Right hindlimb (tissue), 1 donor: ENCODE measurements at places on chromosomes 11 and 22.

- no peak for DNase-seq
Measured at GRCh38 chr11:8863838-8864237, 47.2 kb upstream of the AKIP1 start.

GRCh38 chr22:29733362-29734201, 13.8 kb downstream of the CABP7 start:
- DNase-seq = no peak

GRCh38 chr22:19995611-19996339, 20.8 kb downstream of the ARVCF start:
- DNase-seq = peak; percentile 81

DNA sequence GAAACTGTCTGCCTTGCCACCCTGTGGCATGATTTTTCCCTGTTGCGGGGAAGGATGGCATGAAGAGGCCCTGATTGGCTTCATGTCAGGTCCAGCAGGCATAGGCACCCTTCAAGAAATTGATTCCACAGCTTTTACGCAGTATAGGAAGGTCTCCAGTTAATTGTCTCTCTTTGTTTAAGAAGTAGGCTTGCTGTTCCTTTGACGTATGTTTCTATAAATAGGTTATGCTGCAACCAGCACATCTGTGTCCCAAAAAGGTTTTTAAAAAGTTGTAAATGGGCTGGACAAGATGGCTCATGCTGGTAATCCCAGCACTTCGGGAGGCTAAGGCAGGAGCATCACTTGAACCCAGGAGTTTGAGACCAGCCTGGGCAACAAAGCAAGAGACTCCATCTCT, 62.6 kb downstream of the CD6 start:
- DNase-seq = no peak

GRCh38 chr22:44030702-44031082, 6.6 kb downstream of the PARVB start:
- no peak for DNase-seq

DNA sequence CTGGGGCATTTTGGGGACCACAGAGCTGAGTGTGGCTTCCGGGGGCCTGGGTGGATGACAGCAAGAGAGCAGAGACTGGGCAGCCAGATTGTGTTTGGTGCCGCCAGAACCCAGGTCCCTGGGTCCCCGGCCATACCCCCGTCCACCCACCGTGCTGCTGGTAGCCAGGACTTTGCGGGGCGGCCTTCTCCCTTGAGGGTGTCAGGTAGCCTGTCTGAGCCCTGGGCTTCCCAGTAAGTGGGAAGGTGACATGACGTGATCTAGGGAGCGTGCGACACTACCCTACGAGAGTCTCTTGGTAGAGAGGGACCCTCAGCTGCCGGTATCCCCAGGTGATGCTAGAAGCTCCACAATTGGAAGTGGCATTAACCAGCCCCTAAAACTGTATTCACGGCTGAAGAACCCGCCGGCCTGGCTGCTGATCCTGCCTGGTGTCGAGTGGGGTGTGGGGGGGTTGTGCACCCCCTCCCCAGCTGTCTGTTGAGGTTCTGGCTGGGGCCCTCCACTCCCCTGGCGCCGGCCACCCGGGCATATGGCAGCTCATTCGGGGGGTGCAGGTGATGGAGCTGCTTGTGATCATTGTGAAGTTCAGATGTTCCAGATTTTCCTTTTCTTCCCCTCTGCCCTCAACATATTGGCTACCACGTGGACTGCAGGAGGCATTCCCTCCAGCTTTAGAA, 66.9 kb downstream of the MPPED1 start:
- no peak for DNase-seq

GRCh38 chr11:116527180-116527991, 245.4 kb downstream of the BUD13 start:
- DNase-seq = no peak

DNA sequence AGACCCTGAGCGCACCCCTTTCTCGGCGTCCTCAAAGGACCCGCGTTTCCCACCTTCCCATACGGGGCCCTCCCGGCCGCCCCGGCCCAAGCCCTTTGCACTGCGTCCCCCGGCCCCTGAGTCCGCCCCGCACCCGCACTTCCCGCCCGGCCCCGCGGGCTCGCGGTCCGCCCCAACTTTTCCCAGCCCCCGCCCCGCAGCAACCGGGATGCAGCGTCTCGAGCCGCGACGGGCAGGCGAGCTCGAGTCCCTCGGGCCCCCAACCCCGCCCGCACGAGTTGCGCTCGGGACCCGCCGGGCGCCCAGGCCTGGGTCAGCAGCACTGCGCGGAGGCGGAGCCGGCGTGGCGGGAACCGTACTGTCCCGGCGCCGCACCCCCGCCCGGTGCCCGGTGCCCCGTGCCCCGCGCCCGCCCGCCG, 371 bp downstream of the SMCO4 start:
- peak; percentile 64 for DNase-seq
